ENCODE measurements at places on chromosomes 16 and 17. TPM values are rescaled to one million over a fixed set of nuclear protein-coding genes. Genes with fewer than 3 reads are reported as not detected.

- no peak for DNase-seq
Measured at GRCh38 chr16:13793841-13794409, 126.0 kb upstream of the ERCC4 start.

GRCh38 chr17:50794361-50794760 is 27.0 kb upstream of the ANKRD40CL start:
- DNase-seq, result no peak

DNA sequence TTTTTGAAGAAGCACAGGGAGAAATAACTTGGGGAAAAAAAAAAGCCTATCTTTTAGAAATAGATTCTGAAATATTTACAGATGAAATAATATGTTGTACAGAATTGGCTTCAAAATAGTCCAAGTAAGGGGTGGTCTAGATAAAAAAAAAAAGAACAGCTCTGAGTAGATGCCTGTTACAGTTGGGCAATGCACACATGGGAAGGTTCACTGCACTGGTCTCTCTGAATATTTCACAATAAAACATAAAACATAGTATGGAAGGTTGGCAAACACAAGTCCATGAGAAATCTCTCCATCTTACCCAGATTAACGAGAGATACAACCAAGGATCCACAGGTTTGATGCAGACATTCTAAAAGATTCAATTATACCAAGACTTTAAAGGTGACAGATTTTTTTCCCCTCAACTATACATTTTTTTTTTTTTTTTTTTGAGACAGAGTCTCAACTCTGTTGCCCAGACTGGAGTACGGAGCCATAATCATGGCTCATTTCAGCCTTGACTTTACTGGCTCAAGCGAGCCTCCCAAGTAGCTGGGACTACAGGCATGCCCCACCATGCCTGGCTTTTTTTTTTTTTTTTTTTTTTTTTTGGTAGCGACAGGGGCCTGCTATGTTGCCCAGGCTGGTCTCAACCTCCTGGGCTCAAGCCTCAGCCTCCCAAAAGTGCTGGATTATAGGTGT is 58.0 kb downstream of the KANSL1 start:
- no peak for DNase-seq

- DNase-seq, result no peak
Measured at GRCh38 chr17:37359682-37360188, 16.1 kb upstream of the C17orf78 start.

Gene PABPN1L
- total RNA-seq, result not detected

GRCh38 chr16:25038239-25038954 is 23.2 kb upstream of the ARHGAP17 start:
- DNase-seq, result no peak

Data from right cardiac atrium (tissue), 5 donors.